Right ventricle myocardium superior (tissue), 1 donor: ENCODE measurements at places on chromosomes 4 and X. TPM values are rescaled to one million over a fixed set of nuclear protein-coding genes. Genes with fewer than 3 reads are reported as not detected.

Gene SPATA18
- total RNA-seq: 2.5 TPM

Gene ZFYVE28
- total RNA-seq: 6.7 TPM

Gene SCD5
- 4.9 TPM for total RNA-seq

DNA sequence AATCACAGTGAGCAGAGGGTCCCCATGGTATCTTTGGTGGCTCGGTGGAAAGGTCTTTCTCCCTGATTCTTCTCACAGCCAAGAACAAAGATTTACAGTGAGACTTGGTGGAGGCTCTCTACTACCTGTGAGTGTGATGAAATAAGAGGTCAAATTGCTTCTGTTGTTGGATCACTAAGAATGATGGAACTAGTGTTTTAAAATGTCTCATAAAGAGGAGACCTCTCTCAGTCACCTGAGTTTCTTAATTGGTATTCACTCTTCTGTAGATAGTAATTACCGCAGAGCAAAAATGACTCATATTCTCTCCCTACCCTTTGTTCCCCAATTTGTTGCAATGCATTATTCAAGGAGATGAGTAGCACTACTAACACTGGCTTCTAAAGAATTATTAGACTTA is 100.9 kb upstream of the TBC1D9 start:
- DNase-seq: no peak

Gene CSN1S1
- total RNA-seq: not detected

Gene BEX2
- total RNA-seq: 0.75 TPM

Gene YTHDC1
- total RNA-seq: 50.0 TPM

GRCh38 chr4:44701037-44701436 is 22.8 kb downstream of the GUF1 start:
- no peak for DNase-seq

- DNase-seq: no peak
These were observed 6.3 kb downstream of the DCHS2 start for GRCh38 chr4:154485127-154485773.

DNA sequence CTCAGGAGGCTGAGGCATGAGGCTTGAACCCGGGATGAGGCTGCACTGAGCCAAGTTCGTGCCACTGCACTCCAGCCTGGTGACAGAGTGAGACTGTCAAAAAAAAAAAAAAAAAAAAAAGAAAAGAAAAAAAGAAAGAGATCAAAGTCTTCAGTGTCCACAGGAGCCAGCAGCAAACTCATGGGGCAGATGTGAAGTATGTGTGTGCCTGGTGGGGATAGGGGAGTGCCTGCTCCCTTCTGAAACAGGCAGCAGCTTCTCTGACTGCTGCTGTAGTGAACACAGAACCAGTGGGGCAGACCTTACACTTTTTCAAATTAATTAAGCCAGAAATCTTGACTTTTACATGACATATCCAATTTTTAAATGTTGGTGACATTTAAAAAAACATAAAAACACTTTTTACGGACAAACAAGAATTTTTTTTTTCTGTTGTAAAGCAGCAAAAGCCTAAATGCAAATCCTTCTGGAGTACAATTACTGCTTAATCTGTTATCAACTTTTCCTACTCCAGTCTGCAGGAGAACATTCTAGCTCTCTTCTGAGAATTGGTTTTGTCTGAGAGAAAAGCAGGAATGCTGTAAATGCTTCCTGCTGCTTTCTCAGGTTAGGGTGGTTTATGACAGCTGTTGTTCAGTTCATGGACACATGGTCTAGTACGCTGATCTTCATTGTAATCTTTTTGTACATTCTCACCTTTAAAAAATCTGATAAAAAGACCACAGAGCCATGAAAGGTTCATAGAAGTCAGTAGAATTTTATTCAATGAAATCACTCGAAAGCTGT is 311.1 kb downstream of the CAMK2D start:
- DNase-seq: no peak

GRCh38 chr4:164177153-164177552 is 576.8 kb upstream of the SMIM31 start:
- DNase-seq: no peak

DNA sequence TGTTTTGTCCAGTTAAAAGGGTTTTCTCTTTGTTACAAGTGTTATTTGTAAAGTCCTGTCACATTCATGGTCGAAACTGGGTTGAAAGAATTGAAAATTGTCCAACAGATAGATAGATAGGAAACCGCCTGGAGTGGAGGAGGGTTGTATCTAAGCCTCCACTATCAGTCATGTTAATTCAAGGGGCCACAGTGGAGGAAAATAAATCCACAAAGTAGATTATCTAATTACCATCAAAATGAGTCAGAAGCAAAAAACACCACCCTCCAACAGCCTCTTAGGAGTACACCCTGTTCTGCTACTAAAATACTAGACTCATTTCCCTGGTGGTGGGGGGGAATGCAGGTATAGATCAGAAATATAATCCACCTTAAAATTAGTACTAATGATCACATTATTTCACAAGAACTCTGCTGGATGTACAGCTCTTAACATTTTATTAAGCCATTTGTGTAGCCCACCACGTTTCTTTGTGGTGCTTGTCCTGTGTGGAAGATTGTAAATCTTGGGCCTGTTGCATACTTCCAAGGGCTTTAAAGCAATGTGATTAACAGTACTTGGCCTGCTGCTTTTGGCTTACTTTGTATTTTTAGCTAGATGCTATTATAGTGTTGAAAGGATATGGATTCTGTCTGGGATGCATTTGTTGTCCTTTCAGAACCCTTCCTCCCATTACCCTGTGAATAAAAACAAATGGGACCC is 26.8 kb downstream of the RBBP7 start:
- no peak for DNase-seq

GRCh38 chr4:26139310-26139924 is 181.4 kb upstream of the RBPJ start:
- no peak for DNase-seq

- no peak for DNase-seq
These were observed 138.9 kb downstream of the MAPK10 start for GRCh38 chr4:86221002-86221401.

DNA sequence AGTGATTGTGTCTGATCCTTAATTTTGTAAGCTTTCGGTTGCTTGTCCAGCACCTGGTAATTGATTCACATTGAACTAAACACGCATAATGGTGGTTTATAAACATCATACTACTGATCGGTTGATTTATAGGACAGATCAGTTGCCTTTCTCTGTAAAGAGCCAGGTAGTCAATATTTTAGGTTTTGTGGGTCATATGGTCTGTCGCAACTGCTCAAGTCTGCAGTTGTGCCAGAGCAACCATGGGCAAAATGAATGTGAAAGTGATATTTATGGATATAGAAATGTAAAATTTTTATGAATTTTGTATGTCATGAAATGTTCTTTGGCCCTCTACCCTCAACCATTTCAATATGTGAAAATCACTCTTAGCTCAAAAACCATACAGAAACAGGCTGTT is 8.9 kb downstream of the JADE1 start:
- no peak for DNase-seq

- DNase-seq: no peak
These were observed 31.0 kb downstream of the DCTD start for GRCh38 chr4:182886205-182886604.

GRCh38 chrX:129125122-129125914 is 398.0 kb downstream of the SMARCA1 start:
- no peak for DNase-seq

Gene GIMD1
- not detected for total RNA-seq

DNA sequence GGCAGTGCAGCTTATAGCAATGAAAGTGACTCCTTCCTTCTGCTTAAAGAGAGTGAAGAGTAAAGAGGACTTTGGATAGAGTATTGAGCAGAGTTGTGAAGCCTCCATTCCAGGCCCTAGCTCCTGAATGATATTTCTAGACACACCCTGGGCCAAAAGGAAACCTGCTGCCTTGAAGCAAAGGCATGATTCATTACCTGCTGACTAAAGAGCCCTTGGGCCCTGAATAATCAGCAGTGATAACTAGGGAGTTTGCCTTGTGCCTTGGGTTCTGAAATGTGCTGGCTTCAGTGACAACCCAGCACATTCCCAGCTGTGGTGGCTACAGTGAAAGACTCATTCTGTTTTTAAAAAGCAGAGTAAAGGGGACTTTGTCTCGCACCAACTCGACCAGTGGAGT is 49.2 kb downstream of the STPG2 start:
- DNase-seq: no peak

DNA sequence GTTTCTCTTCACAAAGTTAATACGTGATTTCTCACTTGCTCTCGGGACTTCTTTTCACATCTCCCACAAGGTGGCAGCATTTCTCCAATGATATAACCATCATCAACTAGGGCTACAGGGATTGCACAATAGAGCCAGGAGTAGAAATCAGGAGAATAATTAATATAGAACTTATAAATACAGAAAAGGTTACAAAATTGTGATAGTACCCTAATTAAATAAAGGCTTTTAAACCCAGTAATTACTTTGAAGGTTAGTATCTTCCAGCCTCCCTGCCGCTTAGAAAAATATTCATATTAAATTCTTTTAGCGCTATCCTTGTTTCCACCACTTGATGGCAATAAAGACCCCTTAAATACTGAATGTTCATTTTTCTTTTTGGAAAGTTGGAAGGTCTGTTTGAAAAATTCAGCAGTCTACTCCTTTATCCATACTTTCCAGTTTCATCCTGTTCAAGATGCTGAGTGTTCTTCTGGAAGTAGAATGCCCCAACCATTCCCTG is 65.8 kb downstream of the RASGEF1B start:
- no peak for DNase-seq

DNA sequence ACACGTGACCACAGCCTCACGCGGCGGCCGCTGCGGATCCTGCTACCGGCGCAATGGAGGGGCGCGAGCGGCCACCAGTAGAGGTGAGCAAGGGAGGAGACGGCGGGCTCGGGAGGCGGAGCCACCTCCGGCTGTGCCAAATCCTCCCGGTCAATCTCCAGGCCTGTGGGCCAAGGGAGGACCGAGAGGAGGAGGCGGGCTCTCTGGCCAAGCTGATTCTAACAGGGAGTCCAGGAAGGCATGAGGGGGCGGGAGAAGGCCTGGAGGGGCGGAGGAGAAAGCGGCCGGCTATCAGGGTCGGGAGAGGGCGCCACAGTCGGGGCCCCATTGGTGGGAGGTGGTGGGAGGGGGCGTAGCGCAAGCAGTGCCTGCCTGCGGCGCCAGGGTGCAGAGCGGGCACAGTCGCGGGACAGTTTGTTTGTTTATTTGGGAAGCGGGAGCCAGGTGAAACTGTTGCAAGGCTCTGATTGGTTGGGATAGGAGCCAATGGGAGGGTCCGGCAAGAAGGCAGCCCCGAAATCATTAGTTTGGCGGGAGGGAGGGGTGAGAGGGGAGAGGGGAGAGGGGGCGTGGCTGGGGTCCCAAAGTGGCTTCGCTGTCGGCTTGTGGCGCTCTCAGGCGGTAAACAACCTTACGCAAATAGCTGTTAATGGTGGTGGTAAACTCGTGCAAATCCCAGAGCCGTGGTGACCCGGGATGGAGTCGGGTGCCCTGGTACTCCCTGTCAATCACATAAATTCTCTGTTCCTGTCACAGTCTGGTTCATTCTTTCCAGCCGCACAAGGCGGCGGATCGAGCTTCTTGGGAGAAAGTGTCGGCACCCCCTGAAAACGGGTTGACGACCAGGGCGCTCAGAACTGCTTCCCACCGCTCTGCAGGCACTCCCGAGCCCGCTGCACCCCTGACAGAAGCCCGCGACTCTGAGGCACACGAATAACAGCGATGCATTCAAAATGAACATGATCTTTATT is at the start of gene IRS4:
TSS of gene IRS4 (minus strand) at position 55 of the 971 bp plus-strand sequence.
- no peak for DNase-seq
